Activated CD8-positive, alpha-beta memory T cell treated with anti-CD3 and anti-CD28 coated beads for 4 hours (primary cell): ENCODE measurements at places on chromosomes 3 and 15.

GRCh38 chr3:147854542-147854941 lies 445.4 kb downstream of the ZIC1 start:
- no peak for DNase-seq

DNA sequence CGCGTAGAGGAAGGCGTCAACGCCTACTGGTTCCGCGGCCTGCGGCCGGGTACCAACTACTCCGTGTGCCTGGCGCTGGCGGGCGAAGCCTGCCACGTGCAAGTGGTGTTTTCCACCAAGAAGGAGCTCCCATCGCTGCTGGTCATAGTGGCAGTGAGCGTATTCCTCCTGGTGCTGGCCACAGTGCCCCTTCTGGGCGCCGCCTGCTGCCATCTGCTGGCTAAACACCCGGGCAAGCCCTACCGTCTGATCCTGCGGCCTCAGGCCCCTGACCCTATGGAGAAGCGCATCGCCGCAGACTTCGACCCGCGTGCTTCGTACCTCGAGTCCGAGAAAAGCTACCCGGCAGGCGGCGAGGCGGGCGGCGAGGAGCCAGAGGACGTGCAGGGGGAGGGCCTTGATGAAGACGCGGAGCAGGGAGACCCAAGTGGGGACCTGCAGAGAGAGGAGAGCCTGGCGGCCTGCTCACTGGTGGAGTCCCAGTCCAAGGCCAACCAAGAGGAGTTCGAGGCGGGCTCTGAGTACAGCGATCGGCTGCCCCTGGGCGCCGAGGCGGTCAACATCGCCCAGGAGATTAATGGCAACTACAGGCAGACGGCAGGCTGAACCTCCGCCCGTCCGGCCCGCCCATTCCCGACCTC lies 4.1 kb downstream of the ISLR2 start:
- DNase-seq = no peak

GRCh38 chr3:133236901-133237300 lies 163.0 kb upstream of the BFSP2 start:
- no peak for DNase-seq

DNA sequence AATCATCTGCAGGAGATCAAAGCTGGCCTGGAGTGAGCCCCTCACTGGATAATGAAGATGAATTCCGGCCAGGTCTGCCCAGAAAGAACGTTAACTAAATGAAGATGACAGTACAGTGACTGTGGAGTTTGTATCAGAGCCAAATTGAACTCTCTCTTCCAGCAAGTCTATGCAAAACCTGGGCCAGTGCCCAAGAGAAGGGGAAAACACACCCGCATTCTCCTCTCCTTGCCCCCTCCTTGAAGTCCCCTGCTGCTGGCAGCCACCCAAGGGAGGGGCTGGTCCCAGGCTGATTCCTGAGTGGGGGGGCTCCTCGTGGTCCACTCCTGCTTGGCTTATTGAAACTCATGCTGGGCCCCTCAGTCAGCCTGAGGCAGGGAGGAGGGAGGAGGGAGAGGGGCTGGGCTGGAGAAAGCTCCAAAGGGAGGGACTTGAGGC lies 155.7 kb downstream of the RAB11A start:
- no peak for DNase-seq

DNA sequence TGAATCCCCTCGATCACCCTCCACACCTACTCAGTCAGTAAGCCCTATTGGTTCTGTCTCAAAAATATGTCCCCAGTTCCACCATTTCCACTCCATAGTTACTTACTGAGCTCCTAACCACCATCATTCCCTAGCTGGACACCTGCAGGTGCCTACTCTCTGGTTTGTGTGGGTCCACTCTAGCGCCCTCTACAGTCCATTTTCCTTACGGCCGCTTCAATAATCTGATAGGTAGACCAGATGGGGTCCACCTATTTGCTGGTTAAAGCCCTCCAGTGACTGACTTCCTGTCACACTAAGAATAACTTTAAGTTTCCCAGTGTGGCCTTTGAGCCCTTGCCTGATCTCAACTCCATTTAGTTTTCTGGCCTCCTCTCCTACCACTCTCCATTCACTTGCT lies 5.0 kb downstream of the GXYLT2 start:
- DNase-seq = no peak

GRCh38 chr3:56988458-56989168 lies 71.9 kb upstream of the SPATA12 start:
- peak; percentile 46 for DNase-seq

GRCh38 chr3:189393598-189393997 lies 221.8 kb downstream of the TPRG1 start:
- no peak for DNase-seq

GRCh38 chr15:57255751-57256341 lies 120.5 kb upstream of the CGNL1 start:
- no peak for DNase-seq

DNA sequence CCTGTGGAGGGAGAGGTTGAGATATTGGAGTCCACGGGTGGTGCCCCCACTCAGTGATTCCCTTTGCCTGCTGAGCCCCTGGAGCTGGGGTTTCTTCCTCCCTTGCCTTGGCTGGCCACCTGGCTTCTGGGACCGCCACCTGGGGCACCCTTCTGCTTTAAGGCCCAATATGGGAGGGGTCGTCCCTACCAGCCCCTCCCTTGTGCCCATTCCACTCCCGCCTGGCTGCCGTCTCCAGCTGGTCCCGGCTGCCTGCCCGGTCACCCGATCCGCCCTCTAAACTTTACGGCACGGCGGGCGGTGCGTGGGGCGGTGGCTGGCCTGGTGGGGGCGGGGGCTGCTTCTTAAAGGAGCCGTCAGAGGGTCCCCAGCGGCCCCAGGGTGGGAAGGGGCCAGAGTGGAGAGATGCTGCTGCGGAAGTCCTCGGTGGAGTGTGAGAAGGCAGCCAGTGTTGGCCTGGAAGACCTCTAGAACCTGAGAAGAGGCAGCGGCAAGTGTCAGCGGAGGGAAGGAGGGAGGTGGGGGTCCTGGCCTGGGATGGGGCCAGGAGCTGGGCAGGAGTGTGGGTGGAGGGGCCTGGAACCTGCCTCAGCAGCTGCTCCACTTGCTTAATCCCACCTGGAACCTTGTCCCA lies 1.6 kb upstream of the SEMA3B start:
- DNase-seq = no peak

GRCh38 chr15:98018761-98019351 lies 58.4 kb downstream of the ARRDC4 start:
- DNase-seq = no peak

GRCh38 chr3:71681224-71681668 lies 44.0 kb downstream of the EIF4E3 start:
- no peak for DNase-seq

GRCh38 chr3:125185805-125186204 lies 26.7 kb downstream of the SLC12A8 start:
- DNase-seq = no peak

DNA sequence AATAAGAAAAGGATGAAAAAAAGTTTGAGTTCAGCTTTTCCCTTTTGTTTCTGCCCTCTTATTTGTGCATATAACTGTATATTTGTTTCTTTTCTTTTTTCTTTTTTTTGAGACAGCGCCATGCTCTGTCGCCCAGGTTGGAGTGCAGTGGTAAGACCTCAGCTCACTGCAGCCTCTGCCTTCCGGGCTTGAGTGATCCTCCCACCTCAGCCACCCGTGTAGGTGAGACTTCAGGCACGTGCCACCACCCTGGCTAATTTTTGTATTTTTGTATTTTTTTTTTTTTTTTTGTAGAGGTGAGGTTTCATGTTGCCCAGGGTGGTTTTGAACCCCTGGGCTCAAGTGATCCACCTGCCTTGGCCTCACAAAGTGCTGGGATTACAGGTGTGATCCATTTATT lies 31.4 kb downstream of the RNF111 start:
- DNase-seq = no peak

GRCh38 chr3:46464326-46465195 lies at the start of gene LTF:
LTF (minus strand) TSS chr3:46464905; CDS start chr3:46464867, 38 bp downstream.
- no peak for DNase-seq

GRCh38 chr3:155744626-155745324 lies at the start of gene PLCH1:
PLCH1 (minus strand) TSS chr3:155745071; CDS start chr3:155704224, 40,847 bp downstream.
- no peak for DNase-seq

GRCh38 chr3:13222131-13222530 lies 148.9 kb upstream of the IQSEC1 start:
- no peak for DNase-seq

GRCh38 chr15:98887976-98888375 lies 119.6 kb downstream of the PGPEP1L start:
- no peak for DNase-seq

GRCh38 chr3:170941551-170941950 lies 33.1 kb upstream of the EIF5A2 start:
- DNase-seq = no peak

GRCh38 chr3:21738935-21739702 lies 11.9 kb downstream of the ZNF385D start:
- DNase-seq = no peak

DNA sequence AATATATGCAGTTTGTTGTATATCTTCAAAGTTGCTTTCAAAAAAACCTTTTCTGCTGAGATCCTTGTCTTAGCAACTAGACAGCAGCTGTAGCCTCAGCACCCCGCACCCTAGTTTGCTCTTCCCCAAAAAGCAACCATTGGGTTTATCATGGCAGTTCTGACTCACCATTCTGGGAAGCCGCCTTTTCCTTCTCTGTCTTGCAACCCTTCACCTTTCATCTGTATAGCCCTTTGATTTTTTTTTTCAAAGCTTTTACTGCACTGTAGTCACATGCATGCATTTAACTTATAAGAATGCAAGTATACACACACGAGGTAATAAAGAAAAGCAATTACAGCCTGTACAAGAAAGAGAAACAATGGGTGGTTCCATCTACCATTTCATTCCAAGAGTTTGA lies 65.1 kb upstream of the THBS1 start:
- DNase-seq = no peak

GRCh38 chr3:11720917-11721411 lies 77.2 kb upstream of the VGLL4 start:
- DNase-seq = no peak

DNA sequence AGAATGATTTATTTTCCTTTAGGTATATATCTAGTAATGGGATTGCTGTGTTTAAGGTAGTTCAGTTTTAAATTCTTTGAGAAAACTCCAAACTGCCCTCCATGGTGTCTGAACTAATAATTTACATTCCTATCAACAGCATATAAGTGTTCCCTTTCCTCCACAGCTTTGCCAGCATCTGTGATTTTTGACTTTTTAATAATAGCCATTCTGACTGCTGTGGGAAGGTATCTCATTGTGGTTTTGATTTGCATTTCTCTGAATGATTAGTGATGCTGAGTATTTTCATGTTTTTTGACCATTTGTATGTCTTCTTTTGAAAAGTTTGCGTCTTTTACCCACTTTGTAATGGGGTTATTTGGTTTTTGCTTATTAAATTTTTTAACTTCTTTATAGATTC lies 571.6 kb upstream of the CCDC54 start:
- no peak for DNase-seq

DNA sequence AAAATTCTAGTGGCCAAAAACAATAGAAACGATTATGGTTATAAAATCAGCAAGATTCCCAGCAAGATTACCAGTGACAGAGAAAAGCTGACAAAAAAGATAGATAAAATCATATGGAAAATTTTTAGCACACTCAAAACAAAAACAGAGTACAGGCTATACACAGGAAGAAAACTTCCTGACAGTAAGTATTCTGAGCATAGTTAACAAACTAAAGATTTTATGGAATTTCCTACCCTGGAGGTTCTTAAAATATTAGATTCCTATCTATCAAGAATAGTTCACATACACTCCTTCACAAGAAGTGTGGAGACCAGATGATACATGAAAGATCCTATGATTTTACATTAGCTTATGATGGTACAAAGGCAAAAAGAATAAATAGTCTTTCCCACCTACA lies 50.8 kb downstream of the ZNF148 start:
- no peak for DNase-seq

GRCh38 chr15:29820394-29821154 lies 1.7 kb downstream of the TJP1 start:
- no peak for DNase-seq

DNA sequence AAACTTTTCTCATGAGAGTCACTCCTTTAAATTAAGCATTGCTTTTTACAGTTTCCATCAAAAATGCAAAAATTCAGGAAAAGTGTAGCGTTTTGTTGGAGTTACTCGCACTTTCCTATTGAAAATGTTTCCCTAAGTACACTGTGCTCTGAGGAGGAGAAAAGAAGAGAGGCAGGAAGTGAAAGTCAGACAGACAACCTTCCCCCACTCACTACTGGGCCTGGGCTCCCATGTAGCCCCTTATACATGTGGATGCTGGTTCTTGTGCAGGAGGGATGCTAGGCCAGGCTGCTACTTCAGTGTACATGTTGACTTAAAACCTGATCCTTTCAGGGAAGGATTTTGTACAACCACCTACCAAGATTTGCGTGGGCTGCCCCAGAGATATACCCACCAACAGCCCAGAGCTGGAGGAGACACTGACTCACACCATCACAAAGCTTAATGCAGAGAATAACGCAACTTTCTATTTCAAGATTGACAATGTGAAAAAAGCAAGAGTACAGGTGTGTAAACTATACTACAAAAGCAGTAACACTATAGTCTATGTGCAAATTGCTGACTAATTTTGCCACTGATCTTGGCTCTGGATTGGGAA lies 15.1 kb downstream of the KNG1 start:
- no peak for DNase-seq

DNA sequence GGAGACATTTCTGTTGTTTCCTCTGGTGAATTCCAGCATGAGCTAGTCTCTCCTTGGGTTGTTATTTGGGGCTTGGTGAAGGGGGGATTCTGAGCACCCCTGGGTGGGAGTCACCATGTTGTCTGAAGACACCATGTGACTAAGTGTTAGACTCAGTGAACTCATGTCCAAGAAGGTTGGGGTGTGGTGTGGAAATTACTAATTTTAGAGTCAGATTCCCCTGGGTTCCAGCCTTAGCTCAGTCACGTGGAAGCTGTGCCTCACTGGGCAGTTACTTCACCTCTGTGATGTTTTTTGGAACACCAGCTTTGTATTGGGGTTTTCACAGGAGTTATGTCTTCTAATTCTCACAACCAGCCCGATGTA lies 171.5 kb downstream of the RPLP1 start:
- DNase-seq = no peak

DNA sequence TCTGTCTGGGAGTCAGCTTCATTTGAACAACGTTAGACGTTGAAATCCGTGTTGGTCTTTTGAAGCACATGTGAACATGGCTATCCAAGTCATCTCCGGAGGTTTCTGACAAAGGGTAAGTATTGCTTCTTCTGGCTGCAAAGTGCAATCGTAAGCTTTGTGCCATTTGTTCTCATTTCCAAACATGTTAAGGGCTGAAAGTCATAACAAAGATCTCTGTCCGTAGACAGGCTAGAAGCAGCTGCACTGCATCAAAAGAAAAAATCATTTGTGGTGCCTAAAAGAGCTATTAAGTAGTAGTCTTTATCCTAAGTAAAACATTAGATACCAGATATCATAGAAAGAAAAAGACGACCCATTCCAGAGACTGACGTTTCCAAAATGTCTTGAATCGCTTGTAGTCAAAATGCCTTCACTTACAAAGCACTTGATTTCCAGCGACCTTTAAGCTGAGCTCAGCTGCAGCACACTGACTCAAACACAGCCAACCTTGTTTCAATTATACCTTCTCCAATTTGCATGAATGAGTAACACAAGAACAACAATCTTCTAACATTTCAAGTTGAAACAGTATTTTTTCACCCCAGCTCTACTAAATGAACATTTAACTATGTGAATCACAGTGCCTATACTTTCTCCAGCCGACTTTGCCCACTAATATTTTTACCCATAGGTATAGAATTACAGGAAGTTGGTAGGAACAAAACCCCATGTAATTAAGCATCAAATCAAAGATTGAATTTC lies 76.6 kb downstream of the NEDD4 start:
- DNase-seq = no peak
